ENCODE measurements at places on chromosomes 3 and 15.

- DNase-seq: no peak
These were observed 59.8 kb downstream of the BOC start for GRCh38 chr3:113271189-113271588.

DNA sequence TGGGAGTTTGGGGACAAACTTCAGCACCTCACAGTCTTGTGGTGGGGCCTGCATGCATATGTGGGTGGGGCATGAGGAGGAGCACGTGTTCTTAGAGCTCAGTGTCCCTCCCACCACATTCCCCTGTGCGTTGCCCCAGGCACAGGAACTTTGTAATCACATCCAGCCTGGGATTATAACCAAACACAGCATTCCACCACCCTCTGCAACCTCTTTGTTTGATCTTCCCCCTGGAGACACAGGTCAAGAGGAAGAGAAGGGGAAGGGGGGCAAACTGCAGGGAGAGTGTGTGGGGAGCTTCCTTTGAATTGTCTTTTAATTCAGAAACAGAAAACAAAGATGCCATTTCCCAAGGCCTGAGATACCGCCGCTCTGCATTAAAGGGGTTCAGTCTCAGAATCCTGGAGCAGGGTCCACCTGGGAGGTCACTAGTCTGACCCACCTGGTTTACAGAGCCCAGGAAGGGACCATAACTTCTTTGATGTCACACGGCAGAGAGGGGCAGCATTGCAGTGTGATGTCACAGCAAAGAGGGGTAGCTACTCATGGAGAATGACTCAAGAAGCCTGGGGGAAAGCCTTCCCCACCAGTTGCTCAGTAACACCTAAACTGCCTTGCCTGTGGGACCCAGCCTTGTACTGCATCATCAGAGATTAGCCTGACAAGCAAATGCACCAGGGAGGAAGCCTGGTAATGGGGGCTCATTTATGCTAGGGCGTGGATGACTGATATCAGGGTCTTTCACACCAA is 106.3 kb upstream of the RNU6-1 start:
- DNase-seq: no peak

DNA sequence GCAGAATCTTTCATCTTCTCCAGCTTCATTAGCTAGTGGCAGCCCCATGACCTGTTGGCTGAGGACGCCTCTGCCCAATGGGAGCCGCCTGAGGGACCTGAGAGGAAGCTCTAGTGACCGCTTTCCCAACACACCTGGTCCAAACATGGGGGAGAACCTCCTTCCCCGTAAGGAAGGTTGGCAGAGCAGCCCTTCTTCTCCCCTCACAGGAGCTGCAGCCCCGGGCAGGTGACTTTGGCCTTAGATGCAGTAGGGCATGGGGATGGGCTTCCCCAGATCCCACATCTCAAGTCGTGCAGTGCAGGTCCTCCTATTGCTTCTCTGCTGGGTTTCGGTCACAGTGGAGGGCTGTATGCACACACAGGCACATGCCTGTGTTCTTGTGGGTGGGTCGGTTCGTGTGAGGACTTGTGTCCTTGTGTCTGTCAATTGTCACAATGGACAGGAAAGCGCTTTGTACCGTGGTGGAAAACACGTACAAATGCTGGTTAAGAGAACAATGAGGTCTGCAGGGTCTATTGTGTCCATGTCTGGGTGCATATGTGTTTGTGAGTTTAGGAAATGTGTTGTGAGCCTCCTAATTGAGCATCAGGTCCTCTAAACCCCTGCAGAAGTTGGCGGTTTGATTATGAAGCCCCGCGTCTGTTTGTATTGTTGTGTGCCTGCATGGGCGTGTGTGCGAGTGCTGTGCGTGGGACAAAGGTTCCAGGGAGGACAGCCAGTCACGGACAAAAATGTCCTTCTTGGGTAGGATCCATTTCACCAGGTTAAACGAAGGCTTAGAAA is 1.4 kb downstream of the ISLR2 start:
- DNase-seq: no peak

DNA sequence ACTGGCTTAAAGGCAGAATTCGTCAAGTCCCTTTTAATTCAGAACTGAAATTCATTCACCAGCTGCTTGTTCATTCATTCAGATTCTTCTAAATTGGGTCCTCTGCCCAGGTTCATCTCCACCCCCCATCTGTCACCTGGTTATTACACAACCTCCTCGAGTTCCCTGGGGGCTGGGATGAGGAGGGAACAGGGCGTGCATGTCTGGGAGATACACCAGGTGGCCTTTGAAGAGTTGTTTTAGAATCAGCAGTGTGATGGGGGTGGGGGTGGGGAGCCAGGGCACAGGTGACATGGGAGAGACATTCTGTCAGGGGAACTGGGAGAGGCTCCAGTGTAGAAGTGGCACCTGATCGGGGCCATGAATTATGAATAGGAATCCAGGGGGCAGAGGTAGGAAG is 8.2 kb downstream of the SNX33 start:
- no peak for DNase-seq

DNA sequence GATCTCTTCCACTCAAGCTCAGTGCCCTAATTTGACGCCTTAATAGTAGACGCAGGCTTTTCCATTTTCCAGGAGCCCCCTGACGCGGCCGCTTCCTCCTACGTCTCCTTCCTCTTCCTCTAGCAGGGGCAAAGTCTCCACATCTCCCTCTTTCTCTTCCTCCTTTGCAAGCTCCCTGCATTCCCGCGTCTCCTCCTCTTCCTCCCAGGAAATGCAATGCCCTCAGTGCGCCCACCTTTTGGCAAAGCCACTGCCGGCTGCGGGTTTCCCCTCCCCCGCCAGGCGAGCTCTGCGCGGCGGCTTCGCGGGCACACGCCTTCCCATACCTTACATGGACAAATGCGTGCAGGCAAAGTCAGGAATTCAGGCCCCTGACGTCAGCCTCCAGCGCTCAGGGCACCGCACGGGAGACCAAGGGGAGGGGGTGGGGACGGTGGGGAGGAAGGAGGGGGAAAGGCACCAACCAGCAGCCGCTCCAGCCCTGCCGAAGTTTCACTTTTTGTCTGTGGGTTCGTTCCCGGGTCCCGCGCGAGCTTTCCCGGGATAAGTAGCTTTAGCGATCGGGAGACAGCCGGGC is 432 bp upstream of the LPP start:
- no peak for DNase-seq
